Stomach (tissue), 19 donors: ENCODE measurements at places on chromosomes 6 and 20. TPM values are rescaled to one million over a fixed set of nuclear protein-coding genes. Genes with fewer than 3 reads are reported as not detected.

The LTA gene
- not detected for polyA plus RNA-seq

The TBC1D22B gene
- 5.9 TPM for polyA plus RNA-seq

The HTR1E gene
- polyA plus RNA-seq = 0.43 TPM

The SLC22A7 gene
- not detected for polyA plus RNA-seq

The RIMS1 gene
- polyA plus RNA-seq = 0.13 TPM

The BMP2 gene
- 8.0 TPM for polyA plus RNA-seq

GRCh38 chr6:25384967-25385366 is 105.8 kb downstream of the CARMIL1 start:
- H3K27ac ChIP-seq = no peak overlapping the region
- H3K36me3 ChIP-seq = no peaks in the 10 kb centered on the region
- H3K27me3 ChIP-seq = no peaks in the 10 kb centered on the region
- H3K4me1 ChIP-seq = no peaks in the 10 kb centered on the region
- H3K4me3 ChIP-seq = no peak overlapping the region

GRCh38 chr6:89948876-89949275 is 54.6 kb downstream of the GJA10 start:
- no peaks in the 10 kb centered on the region for H3K27me3 ChIP-seq
- H3K4me3 ChIP-seq = no peak overlapping the region
- no peak overlapping the region for H3K27ac ChIP-seq
- no peaks in the 10 kb centered on the region for H3K36me3 ChIP-seq
- no peaks in the 10 kb centered on the region for H3K4me1 ChIP-seq

DNA sequence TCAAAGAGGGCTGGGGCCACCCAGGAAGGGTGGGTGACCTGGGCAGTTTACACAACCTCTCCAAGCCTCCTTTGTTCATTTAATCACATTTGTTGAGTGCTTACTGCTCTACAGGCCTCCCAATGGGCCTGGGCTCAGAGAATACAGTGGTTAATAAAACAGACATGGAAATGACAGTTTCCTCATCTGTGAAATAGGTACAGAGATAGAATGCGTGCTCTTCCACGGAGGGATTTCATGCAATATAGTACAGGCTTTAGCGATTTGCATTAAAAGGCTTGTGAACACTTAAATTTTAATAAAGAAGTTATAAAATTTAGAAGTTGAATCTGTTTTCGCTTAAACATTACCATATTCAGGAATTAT is 802 bp upstream of the FERMT1 start:
- DNase-seq = no peak
- H3K36me3 ChIP-seq = no peaks in the 10 kb centered on the region
- no peak overlapping the region for H3K4me3 ChIP-seq

DNA sequence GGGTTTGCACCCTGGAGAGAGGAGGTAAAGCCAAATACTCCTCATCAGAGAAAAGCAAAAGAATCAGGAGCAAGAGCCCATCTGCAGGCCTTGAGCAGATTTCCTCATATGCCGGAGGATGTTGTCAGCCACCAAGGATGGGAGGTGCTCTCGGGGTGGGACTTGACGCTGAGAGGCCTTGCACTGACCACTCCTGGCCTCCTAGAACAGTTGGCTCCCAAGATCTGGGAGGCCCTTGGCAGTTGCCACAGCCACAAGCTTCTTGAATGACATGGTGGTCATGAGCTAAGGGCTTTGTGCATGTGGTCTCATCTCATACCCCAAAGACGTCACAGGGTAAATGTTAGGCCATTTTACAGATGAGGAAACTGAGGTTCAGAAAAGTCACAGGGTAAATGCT is 75.2 kb upstream of the PMEPA1 start:
- no peak overlapping the region for H3K4me3 ChIP-seq
- DNase-seq = no peak
- H3K27ac ChIP-seq = no peak overlapping the region

DNA sequence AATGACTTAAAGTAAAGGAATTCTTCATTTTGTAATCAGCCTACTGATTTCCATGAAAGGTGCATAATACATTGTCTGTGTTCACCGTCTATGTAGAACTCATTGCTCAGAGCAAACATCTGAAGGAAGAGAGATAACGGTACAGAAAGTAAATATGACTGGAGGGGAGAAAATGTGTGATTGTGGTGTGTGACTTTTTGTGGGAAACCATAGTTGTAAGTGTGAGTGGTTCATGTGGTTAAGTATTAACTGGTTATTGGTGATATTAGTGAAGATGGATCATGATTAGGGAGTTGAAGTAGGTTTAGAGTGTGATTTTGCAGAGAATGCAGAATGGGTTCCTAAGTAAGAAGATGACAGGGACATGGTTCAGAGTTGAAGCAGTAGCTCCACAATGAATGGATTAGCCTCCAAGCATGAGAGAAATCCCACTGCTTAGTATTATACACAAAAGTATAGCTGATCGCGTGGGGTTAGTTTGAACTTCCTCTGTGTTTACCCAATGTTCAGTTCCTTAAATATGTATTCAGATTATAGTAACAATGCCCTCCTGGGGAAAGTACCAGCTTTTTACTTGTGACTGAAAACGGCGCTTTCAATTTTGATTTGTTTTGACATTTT is 368.9 kb downstream of the UTRN start:
- no peaks in the 10 kb centered on the region for H3K4me1 ChIP-seq
- no peak overlapping the region for H3K27ac ChIP-seq
- H3K27me3 ChIP-seq = no peaks in the 10 kb centered on the region
- peak; percentile 18 for DNase-seq

DNA sequence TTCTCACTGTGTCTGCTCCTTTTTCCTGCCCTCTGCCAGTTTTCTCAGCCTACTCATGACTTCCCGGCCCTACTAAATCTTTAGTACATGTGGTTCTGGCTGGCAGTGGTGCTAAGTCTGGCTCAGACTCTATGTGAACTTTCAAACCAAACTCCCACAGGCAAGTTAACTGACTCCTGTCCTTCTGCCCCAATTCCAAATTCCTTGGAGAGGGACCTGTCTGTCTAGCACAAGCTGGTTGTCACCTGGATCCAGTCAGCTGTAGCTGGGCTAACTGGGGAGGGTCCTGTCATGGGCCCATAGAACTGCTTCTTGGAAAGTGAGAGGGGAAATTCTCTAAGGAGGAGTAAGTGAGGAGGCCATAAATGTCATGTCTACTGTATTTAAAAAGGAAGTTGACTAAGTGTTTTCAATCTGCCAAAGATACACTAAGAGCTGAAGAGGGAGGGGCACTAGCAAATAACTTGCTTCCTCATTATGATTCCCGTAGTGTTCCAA is 240.1 kb downstream of the KCNQ5 start:
- H3K27me3 ChIP-seq = no peaks in the 10 kb centered on the region
- no peak overlapping the region for H3K27ac ChIP-seq
- H3K4me3 ChIP-seq = no peak overlapping the region
- peak; percentile 23 for DNase-seq
- H3K36me3 ChIP-seq = no peaks in the 10 kb centered on the region

GRCh38 chr20:31967830-31968249 is at the start of gene XKR7:
Gene XKR7 (plus strand): TSS chr20:31968151. CDS start chr20:31968176, 25 bp downstream.
- H3K36me3 ChIP-seq = no peaks in the 10 kb centered on the region
- H3K27me3 ChIP-seq = peaks cover 84% of the 10 kb centered on the region
- peaks cover 11% of the 10 kb centered on the region for H3K4me1 ChIP-seq
- H3K27ac ChIP-seq = no peak within 1 kb of the TSS

- H3K36me3 ChIP-seq = no peaks in the 10 kb centered on the region
- H3K27ac ChIP-seq = no peak overlapping the region
- H3K4me3 ChIP-seq = no peak overlapping the region
- no peak for DNase-seq
Observed at GRCh38 chr6:34463849-34464248, 2.0 kb upstream of the PACSIN1 start.
